ENCODE measurements at places on chromosomes 3 and 15.

- no peak for DNase-seq
These were observed 309.8 kb downstream of the GBE1 start for GRCh38 chr3:81451611-81452010.

DNA sequence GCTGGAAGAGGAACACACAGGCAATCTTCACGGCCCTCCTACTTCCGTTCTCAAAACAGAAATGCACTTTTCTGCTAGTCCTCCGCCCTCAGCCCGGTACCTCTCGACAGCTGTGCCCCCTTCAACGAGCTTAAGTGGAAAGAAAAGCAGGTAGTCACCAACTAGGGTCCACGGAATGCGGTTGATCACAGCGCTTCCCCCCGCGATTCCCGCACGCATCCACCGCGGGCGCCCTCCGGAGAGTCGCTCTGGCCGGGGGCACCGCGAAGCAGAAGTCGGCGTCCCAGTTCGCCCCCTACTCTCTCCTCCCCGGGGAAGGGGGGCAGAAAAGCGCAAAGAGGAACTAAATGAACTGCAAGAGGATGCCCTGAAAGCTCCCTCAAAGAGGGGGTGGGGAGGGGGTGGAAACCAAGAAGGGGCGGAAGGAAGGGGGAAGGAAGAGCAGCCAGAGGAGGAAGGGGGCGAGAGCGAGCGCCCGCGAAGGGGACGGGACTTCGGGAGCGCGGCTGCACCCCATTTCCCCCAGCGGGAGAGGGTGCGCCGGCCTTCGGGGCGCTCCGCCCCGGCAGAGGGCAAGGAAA lies 738 bp downstream of the ACAP2 start:
- peak; percentile 9 for DNase-seq

GRCh38 chr15:57735431-57735830 lies 28.9 kb downstream of the POLR2M start:
- no peak for DNase-seq

DNA sequence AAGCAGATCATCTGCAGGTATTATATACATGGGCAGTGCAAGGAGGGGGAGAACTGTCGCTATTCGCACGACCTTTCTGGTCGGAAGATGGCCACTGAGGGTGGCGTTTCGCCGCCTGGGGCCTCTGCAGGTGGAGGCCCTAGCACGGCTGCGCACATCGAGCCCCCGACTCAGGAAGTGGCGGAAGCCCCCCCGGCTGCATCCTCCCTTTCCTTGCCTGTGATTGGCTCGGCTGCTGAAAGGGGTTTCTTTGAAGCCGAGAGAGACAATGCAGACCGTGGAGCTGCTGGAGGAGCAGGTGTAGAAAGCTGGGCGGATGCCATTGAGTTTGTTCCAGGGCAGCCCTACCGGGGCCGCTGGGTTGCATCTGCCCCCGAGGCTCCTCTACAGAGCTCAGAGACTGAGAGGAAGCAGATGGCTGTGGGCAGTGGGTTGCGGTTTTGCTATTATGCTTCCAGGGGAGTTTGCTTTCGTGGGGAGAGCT lies 639 bp downstream of the MKRN3 start:
- no peak for DNase-seq

- DNase-seq, result no peak
These were observed 111.7 kb downstream of the NUP210 start for GRCh38 chr3:13308380-13308801.

GRCh38 chr15:101393172-101393571 lies 96.3 kb downstream of the PCSK6 start:
- DNase-seq, result no peak

- no peak for DNase-seq
These were observed 298.3 kb downstream of the SHQ1 start for GRCh38 chr3:72549761-72550581.

GRCh38 chr3:138824114-138824506 lies 10.6 kb downstream of the PIK3CB start:
- no peak for DNase-seq

- DNase-seq, result no peak
These were observed 43.6 kb upstream of the NMNAT3 start for GRCh38 chr3:139721370-139721769.

- DNase-seq, result no peak
These were observed 222.8 kb upstream of the TLE3 start for GRCh38 chr15:70320482-70320881.

- DNase-seq, result no peak
These were observed 23.5 kb downstream of the ZXDC start for GRCh38 chr3:126452213-126452612.
